ENCODE measurements at places on chromosomes 6 and 20.

- no peak for DNase-seq
Observed at GRCh38 chr20:59636766-59637370, 32.5 kb downstream of the PHACTR3 start.

- DNase-seq = no peak
Observed at GRCh38 chr20:17967521-17968365, 851 bp downstream of the SNX5 start.

- no peak for DNase-seq
Observed at GRCh38 chr6:116568821-116569755, 2.2 kb upstream of the RWDD1 start.

- no peak for DNase-seq
Observed at GRCh38 chr6:78936515-78936914, 69.2 kb downstream of the IRAK1BP1 start.

DNA sequence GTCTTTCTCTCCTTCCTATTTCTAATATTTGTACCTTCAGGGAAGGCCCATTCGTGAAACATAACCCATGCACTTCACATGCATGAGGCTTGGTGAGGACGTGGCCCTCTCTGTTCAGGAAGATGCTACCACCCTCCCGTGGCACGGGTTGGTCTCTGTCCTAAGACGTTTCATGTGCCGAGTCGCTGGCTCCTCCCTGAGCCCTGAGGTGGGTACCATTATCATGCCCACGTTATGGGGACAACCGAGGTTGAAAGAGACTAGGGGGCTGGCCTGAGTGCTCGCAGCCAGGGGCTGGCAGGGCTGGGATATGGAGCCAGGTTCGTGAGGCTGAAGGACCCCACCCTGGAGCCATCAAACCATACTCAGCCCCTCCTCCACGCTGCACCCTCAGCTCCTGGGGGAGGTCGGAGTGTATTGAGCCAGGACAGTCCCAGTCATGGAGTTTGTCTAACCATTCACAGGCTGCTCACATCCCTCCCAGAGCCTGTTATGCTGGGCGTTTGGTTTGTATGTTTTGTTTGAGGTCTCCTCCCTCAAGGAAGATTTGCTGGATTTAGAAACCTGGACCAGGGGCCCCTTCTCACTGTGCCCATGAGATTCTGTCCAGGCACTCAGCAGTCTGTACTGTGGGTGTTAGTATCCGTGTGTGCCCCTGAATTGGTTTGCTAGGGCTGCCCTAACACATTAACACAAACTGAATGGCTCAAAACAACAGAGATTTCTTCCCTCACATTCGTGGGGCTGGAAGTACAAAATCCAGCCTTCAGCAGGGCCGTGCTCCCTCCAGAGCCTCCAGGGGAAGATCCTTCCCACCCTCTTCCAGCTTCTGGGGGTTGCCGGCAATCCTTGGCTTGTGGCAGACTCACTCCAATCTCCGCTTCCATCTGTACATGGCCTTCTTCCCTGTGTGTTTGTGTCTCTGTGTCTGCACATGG, 88.3 kb downstream of the ANKRD60 start:
- DNase-seq = no peak

GRCh38 chr20:59646487-59646886, 42.1 kb downstream of the PHACTR3 start:
- no peak for DNase-seq
